ENCODE measurements at places on chromosomes 3 and 15.
A peak's percentile ranks its signal among the peaks of the same experiment; 100 is the strongest.

- no peak for DNase-seq
Measured at GRCh38 chr15:60374209-60374608, 23.6 kb downstream of the ANXA2 start.

GRCh38 chr3:101635954-101636798, 40.8 kb downstream of the ZBTB11 start:
- peak; percentile 56 for DNase-seq

DNA sequence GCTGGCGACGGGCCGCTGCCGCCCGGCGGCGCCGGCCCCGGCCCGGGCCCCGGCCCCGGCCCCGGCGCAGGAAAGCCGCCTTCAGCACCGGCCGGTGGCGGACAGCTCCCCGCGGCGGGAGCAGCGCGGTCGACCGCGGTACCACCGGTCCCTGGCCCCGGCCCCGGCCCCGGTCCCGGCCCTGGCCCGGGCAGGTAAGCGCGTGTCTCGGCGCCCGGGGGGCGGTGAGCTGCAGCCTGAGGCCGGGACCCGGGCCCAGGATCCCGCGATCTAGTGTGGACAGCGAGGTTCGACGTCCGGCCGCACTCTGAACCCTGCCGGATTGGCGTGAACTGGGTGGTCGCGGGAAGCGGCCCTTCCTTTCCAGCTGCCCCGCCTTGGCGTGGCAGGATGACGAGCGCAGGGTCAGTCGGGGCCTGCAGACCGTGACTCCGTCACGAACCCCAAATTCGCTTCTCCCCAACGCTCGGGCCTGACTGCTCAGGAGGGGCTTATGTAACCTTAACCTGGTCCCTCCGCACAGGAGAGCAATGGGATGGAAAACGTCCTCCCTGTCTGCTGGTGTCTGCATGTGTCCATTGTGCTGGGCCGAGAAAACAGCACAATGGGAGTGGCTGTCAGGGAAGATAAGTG, 472 bp downstream of the BSN start:
- no peak for DNase-seq

GRCh38 chr3:150756491-150757059, 6.4 kb downstream of the SIAH2 start:
- no peak for DNase-seq

DNA sequence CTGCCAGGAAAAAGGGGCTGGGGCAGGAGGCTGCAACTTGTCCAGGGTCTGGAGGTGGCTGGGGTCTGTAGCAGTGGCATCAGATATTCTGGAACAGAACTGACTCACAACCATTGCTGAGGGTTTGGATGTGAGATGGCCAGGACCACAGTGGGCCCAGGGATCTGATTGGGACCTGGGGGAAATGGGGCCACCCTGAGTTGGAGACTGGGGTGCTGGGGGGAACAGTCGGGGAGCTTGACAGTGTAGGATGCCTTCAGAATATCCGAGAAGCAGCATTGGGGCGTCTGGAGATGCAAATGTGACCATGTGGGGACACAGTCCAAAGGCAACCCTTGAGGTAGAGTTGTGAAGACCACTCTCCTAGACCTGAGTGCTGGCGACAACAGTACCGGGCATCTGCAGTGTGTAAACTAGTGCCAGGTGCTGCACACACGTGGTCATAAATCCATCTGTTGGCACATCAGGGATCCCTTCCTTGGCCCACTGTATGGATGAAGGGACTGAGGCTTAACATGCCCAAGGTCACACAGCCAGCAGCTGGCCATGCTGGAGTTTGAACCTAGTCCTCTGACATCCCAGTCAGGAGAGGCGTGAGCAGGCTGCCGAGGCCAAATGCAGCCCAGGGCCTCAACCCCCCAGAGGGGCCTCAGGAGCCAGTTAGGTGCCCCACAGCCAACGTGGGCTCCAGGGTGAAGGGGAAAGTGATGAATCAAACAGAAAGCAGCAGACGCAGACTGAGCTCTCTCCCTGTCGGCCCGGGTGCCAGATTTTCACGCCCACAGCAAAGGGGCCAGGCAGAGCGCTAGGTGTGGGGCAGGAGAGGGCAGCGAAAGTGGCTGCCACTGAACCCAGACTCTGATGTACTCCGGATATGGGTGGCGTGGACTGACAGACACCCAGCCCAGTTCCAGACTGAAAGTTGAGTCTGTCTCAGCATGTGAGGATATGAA, 18.8 kb downstream of the HEMK1 start:
- DNase-seq: no peak

DNA sequence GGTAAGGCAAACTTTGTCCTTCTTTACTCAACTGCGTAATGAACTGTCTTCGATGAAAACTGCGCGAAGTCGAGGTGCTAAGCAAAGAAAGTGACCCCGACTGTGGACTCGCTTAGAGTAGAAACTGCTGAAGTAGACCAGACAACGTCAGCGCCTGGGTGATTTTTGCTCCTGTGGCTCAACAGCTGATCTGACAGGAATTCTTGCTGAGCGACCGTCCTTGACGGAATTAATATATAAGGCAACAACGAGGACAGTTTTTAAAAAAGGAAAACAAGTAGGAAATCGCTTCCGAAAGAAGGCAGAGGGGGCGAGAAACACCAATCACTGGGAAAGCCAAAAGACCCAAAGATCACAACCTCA, 541 bp downstream of the RPS27L start:
- peak; percentile 31 for DNase-seq

DNA sequence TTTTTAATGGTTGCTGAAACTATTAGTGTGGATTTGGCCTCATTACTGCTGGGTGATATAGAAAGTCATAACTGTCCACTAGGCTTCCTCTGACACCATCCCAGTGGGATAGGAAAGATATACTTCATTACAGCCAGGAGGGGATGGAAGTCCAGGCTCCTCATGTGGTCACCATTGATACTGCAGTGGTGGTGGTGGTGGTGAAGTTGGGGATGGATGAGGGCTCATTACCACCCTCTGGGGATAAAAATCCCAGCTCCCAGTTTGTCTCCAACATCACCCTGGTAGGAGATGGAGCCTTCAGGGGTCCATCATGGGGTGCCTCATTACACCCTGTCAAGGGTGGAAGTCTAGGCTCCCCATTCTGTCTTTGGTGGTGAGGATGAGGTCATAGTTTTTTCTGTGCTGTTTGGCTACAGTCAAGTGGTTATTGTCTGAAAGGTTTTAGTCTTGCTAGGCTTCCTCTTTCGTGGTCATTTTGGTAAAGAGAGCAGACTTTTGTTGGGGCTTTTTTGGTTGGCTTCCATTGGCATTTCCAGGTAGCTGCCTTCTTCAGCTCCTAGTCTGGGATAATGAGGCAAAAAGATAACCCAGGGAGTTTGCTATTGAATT, 30.1 kb upstream of the FILIP1L start:
- no peak for DNase-seq

GRCh38 chr3:156705761-156706616, 31.6 kb downstream of the TIPARP start:
- no peak for DNase-seq

DNA sequence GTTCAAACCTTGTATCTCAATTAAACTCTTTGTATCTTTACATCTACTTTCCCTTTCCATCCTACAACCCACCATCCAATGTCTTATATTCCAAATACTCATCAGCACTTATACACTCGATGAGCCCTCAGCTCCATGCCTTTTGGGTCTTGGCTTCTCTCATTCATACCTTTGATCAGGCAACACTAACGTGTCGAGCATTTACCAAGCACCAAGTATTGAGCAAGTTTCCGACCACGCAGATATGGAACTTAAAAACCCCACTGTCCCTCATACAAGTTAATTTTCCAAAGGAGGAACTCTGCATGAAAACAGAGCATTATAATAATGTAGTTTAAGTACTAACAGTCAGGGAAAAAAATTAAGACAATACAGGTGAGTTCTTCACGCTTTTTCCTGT, 102.8 kb downstream of the IL1RAP start:
- DNase-seq: no peak

DNA sequence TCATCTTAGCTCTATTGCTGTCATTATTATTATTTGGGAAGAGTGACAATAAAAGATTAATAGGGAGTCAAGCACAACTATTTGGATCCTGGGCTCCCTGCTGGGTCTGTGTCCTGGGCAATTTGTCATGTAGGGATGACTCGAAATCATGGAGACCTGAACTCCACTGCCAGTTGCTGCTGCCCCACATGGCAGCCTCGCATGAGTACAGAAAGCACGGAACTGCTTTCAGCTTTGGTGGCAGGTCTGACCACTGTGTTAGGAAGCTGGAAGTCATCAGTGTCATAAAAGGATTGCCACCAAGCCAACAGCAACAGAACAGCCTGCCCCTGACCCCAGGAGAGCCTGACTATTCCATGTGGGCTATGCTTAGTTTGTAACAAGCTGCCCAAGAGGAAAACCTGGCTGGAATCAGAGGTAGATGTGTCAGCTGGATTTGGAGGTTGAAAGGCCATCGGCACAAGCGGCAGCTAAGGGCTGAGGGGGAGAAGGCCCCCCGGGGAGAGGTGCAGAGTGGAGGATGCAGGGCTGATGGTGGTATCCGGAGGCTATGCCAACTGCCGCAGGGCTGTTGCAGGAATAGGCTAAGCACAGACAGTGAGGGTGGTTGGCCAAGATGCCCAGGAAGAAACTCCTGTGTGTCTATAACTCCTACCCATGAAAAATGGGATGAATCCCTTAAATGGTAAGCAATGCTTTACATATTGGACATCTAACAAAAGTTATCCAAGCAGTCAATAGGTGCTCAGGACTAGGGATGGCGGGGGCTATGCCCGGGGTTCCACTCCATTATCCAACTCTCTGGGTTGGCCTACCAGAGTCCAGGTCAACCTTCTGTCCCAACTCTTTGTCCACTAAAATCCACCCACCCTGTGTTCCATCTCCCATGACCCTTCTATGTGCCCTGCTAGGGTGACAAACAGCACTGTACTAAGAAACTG, 291.6 kb downstream of the ADAMTS17 start:
- no peak for DNase-seq

DNA sequence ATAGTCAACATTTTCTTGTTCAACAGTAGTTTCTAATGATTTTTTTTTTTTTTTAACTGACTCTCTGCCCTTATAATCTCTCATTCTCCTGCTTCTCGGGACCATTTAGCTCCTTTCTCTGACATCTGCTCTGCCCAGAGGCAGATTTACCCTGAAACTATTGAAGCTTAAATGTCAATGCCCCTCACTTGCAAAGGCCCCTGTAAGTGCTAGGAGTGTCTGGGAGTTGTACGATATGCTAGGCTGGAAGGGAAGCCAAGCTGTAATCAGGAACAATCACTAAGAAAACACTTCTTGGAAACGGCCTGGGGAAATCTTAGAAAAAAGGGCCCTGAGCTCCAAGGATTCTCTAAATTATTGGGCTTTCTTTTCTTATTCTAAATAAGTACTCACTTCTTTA, 5.8 kb upstream of the PLOD2 start:
- no peak for DNase-seq

GRCh38 chr15:48650931-48651330, 5.4 kb upstream of the FBN1 start:
- no peak for DNase-seq

- DNase-seq: no peak
Measured at GRCh38 chr3:112685956-112686799, 45.2 kb upstream of the CCDC80 start.

GRCh38 chr3:64290161-64290560, 64.9 kb upstream of the PRICKLE2 start:
- no peak for DNase-seq

- no peak for DNase-seq
Measured at GRCh38 chr3:119676020-119676419, 1.2 kb downstream of the COX17 start.
